ENCODE measurements at places on chromosomes 2 and 18.
A peak's percentile ranks its signal among the peaks of the same experiment; 100 is the strongest.

DNA sequence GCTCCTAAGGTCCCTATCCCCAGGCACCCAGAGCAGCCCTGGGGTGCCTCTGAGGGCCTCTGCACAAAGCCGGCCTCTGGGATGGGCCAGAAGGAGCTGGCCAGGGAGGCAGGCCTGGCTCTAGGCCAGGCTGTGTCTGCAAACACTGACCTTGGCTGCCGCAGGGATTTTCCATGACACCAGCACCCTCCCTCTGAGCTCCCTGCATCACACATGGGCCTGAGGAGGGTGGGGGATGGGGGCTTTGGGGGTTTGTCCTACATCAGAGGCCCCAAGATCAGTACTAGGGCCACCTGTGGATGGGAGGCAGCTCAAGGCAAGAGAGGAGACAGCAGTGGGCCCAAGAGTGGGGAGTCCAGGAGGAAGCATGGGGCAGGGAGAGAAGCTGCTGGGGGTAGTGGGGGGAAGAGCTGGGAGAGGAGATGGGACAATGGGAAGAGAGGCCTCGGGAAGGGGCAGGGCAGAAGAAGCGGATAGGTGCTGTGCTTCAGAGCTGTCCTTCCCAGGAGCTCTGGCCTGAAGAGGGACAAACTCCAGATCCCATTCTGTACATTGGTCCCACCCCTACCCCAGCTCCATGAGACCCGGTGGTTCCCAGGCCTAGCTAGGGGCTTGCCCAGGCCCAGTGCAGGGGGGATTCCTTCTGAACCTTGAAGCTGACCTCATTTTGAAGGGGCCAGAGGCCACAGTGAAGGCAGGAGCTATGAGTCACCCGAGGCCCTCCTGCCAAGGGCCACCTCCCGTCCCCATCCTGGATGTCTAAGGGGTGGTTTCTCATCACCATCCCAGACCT lies 28.0 kb downstream of the KCNK3 start:
- DNase-seq = peak; percentile 86

GRCh38 chr2:33496150-33496549 lies 19.7 kb downstream of the RASGRP3 start:
- no peak for DNase-seq

GRCh38 chr18:72201032-72201431 lies 343.1 kb downstream of the CBLN2 start:
- DNase-seq = no peak

DNA sequence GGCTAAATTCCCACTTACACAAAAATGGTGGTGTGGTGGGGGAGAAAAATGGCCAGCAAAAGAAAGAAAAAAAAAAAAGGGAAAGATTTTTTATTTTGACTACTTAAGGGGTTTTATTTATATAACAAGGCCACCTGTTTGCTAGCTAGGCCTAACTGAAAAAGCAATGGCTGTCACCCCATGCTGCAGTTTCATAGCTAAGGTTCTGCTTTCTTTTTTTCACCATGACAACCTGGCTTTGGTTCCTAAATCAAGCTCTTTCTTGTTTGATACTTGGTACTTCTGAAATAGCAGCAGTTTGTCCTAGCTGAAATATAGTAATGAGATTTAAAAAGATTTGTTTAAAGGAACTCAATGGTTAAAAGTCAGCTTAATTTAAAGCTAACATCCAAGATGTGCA lies 433.2 kb upstream of the MEX3C start:
- no peak for DNase-seq

Data from A549 (cell line).